ENCODE measurements at places on chromosomes 16 and 17.

DNA sequence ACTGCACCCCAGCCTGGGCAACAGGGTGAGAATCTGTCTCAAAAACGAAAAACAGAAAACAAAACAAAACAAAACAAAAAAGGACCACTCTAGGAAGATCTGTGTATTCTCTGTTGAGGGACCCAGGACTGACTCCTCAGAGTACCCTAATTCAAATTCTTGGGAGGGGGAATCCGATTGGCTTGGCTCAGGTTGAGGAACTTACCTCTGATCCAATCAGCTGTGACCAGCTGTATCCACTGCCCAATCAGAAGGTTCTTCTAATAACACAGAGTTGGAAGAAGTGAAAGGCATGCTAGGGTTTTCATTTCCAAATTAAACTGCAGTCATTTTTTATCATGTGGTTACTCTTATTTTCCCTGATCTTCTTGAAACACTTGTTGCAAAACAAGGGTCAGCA, 105.9 kb upstream of the CACNG3 start:
- DNase-seq, result no peak

GRCh38 chr17:57082441-57082840, 2.6 kb upstream of the AKAP1 start:
- DNase-seq, result no peak

DNA sequence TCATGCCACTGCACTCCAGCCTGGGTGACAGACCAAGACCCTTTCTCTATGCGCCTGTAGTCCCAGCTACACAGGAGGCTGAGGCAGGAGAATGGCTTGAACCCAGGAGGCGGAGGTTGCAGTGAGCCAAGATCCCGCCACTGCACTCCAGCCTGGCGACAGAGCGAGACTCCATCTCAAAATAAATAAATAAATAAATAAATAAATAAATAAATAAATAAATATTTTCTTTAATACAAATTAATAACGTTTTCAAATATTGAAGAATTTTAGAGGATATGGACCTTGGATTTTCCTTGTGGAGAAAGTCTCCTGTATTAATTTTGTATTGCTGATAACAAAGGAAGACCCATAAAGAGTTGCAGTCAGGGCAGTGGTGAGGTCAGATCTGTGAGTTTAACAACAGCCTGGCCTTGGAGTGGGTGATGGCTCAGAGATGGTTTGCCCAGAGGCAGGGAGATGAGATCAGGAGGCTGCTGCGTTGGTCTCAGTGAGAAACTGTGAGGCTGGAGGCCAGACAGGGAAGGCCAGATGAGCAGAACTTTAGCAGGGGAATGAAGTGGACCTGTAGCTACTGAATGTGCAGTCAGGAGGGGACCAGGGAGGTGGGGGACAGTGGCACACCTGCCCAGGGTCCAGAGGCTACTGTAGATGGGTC, 4.4 kb upstream of the ASGR1 start:
- DNase-seq, result no peak

DNA sequence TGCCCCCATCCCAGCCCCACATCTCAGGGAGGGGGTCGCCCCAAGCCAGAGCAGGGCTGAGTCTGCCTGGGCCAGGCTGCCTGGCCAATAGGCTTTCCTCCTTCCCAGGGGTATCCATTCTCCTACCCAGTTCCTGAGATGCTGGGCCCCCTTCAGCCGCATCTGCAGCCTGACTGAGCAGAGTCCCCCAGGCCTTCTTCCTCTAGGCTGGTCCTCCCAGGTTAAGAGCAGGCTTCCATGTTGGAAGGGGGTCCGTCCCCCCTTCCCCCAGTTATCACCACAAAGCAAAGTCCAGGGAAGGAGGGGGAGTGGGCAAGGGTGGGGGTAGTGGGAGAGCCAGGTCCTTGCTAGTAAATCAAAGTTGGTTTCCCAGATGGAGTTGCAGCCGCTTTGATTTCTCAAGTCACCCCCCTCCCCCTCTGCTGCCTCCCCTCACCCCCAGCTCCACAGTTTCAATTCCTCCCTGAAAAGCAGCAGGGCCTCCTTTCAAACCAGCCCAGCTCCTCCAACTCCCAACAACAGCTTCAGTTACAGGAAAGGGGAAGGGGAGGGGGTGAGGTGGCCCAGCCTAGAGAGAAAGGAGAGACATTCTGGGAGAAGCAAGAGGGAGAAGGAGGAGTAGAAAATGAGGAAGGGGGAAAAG, 9.5 kb upstream of the FZD2 start:
- DNase-seq, result no peak

- no peak for DNase-seq
Measured at GRCh38 chr17:33049781-33050414, 58.3 kb downstream of the SPACA3 start.

GRCh38 chr17:75011401-75012095, 922 bp upstream of the MRPL58 start:
- no peak for DNase-seq

- DNase-seq, result no peak
Measured at GRCh38 chr16:50763211-50763610, 21.3 kb downstream of the CYLD start.

- DNase-seq, result no peak
Measured at GRCh38 chr16:23712976-23713375, at the start of gene ERN2. Gene ERN2 (minus strand): TSS chr16:23713222. CDS start chr16:23713187, 35 bp downstream.

DNA sequence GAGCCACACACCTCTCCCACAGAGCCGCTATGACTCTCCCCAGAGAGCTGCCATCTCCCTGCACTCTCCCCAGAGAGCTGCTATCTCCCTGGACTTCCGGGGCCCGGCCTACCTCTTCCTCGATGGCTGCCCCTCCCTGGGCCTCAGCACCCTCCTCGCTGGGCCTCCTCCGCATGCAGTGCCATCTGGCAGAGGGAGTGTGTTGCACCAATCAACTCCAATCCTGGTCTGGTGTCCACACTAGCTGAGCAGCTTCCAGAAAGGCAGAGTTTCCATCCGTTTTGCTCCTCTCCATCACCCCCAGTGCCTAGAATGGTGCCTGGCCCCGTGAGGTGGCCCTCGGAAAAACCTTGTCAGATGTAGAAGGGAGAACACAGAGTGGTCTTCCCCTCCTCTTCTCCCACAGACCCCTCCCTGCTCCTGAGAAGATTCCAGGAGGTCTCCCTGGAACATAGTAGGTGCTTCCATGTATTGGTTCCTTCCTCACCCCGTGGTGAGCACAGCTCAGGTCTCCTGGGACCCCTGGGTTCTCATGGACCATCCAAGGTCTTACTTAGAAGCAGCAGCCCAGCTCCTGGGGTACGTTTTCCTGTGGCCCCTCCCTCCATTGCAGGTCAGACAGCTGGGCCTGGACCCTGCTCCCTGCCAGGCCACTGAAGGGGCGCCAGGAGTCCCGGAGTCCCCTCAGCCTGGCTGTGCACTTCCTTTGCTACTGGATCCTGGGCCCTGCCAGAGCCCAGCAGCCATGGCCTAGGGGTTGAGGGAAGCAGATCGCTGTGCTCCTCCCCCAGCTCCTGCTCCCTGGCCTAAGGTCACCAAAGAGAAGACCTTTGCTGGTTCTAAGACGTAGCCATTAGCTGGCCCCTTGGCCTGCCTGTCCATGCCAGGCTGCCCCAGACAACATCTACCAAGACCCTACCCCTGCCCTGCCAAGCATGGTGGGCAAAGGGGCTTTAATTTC, 233.8 kb upstream of the GSE1 start:
- DNase-seq, result no peak

DNA sequence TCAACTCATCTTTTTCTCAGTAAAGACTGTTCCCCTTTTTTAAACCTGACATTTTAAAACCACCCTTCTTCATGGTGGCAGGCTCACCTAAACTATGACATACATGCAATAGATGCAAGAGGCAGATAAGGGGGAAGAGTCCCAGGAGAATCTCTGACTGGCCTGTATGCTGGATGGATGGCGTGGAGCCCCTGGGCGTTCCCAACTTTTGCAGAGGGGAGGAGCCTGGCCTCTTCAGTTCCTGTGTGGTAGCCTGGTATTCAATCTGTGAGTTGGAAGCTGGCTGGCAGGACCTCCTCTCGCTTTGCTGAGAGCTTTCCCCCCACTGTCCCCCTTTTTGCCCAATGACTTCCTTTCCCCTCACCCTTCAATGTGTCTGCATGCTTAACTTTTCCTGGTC, 217.6 kb upstream of the CA10 start:
- DNase-seq, result no peak

GRCh38 chr16:5381481-5381880, 283.9 kb upstream of the EEF2KMT start:
- no peak for DNase-seq

DNA sequence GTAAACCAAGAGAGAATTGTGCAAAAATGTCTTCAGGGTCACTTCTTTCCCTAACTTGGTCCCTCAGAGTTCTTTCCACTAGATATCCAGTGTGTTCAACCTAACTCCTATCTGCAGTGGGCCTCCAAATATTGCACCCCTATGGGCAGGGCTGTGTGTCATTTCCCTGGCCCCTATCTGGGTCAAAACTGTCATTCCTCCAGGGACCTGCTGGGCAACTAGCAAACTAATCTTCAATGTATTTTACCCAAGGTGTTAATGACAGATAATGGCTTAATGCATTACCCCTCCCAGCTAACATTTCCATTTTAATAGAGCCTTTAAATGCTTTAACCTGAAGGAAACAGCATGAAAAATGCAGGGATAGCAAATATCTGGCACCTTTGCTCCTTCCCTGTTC, 25.8 kb upstream of the SKAP1 start:
- no peak for DNase-seq

DNA sequence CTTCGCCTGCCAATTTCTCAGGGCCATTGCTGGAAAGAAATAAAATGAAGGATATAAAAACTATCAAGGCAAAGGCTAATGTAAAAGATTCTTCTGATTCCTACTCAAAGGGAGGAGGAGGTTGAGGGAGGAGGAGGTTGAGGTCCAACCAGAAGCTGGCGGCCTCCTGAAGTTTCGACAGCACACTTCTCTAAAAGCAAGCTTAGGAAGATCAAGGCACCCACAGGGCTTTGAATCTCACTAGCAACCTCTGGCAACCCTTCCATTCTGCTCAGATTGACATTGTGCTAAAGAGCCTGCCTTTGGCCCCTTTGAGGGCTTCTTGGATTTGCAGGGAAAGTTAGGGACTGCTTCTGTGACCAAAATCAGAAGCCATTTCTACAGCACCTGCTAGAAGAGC, 81.5 kb upstream of the TNRC6C start:
- DNase-seq, result no peak

DNA sequence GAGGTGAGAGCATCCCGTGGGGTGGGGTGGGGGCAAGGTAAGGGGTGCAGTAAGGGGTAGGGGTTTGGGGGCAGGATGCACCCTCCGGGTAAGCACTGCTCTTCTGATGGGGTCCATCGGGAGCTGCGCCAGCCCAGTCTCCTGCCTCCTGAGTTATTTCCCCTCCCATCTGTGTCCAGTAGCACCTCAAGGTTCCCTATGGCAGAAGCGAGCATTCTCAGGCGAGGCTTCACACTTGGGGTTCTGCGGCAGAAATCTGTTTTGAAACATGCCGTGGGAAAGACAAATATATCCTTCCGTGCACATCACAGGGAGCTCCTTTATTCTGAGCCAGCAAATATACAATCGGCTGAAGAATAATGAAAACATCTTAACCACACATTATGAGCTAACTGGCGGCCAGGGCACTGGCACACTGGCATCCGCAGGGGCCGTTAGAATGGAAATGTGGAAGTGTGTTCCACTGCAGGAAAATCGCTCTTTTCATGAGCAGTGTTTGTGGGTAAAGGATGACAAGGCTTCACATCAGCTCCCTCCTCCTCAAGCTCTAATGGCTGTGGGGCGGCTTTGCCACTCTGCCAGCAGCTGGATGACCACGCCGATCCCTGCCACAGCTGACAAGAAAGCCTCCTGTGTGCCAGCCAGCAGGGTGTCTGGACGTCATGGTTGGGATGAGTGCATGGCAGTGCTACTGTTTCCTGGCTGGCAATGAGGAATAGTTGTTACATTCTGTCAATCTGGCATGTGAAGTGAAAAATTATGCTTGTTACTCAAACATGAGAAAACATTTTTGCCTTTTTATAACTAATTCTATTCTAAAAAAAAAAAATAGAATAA, 20.0 kb downstream of the MTHFSD start:
- DNase-seq, result no peak

DNA sequence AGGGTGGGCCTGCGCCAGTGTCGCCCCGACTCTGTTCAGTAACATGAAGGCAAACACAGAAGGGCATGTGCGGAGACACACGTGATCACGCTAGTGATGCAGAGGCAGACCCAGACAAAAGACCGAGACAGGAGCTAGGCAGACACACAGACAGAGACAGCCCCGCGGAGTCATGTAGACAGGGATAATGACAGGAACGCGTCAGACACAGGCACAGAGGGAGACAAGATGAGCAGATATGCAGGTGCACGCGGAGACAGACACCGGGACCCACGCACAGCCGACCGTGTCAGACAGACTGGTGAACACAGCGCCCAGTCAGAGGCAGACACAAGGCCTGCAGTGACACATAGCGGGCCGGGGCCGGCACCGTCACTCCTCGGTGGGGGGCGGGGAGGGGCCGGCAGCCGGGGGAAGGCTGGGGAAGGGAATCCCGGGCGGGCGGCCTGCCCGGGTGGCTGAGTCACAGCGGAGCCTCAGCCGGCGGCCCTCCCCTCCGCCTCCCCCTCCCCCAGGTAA, 7.4 kb downstream of the KDM6B start:
- peak; percentile 93 for DNase-seq

DNA sequence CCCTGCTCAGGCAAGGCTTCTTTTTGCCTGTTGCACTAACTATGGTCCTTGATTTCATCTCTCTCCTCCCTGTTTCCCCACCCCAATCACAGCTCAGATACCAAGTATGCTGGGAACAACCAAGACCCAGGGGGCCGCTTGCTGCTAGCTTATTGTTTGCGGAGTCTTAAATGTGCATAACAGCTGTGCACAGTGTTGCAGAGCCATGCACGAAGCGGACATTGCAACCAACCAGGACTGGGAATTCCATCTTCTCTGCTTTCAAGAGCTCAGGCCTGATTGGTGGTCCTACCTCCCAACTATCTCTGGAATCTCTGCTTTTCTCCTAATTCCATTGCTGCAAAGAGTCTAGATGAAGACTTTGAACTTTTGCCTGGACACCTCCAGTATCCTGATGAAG, 281.3 kb upstream of the TNRC6C start:
- DNase-seq, result no peak

GRCh38 chr17:412211-413015, 59.8 kb upstream of the RPH3AL start:
- peak; percentile 84 for DNase-seq

GRCh38 chr16:84821728-84822689, 2.2 kb downstream of the CRISPLD2 start:
- DNase-seq, result no peak

DNA sequence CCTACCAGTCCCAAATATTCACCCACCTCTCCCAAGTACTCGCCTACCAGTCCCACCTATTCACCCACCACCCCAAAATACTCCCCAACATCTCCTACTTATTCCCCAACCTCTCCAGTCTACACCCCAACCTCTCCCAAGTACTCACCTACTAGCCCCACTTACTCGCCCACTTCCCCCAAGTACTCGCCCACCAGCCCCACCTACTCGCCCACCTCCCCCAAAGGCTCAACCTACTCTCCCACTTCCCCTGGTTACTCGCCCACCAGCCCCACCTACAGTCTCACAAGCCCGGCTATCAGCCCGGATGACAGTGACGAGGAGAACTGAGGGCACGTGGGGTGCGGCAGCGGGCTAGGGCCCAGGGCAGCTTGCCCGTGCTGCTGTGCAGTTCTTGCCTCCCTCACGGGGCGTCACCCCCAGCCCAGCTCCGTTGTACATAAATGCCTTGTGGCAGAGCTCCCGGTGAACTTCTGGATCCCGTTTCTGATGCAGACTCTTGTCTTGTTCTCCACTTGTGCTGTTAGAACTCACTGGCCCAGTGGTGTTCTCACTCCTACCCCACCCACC, 29.8 kb downstream of the POLR2A start:
- no peak for DNase-seq

All from CD4-positive, alpha-beta T cell treated with Interferon alpha-2 for 1 hour (primary cell).